Left kidney (tissue), 8 donors: ENCODE measurements at places on chromosomes 11 and 22. TPM values are rescaled to one million over a fixed set of nuclear protein-coding genes. Genes with fewer than 3 reads are reported as not detected.

The FIBIN gene
- 17.9 TPM for polyA plus RNA-seq

The APOL4 gene
- 10.9 TPM for polyA plus RNA-seq

The KDM4D gene
- polyA plus RNA-seq: 2.2 TPM

The CD3G gene
- polyA plus RNA-seq: 0.25 TPM

The MUC5AC gene
- 0.03 TPM for polyA plus RNA-seq

The RAB39A gene
- polyA plus RNA-seq: 1.2 TPM

The CALCA gene
- polyA plus RNA-seq: 12.3 TPM

The DDTL gene
- 11.6 TPM for polyA plus RNA-seq

The INPPL1 gene
- polyA plus RNA-seq: 178 TPM

The CTSC gene
- 223 TPM for polyA plus RNA-seq

The P2RY6 gene
- 0.85 TPM for polyA plus RNA-seq

The ANGPTL5 gene
- not detected for polyA plus RNA-seq

The USP47 gene
- 107 TPM for polyA plus RNA-seq

The CXCR5 gene
- polyA plus RNA-seq: not detected

The APBB1 gene
- polyA plus RNA-seq: 55.3 TPM

The SMPD1 gene
- polyA plus RNA-seq: 34.1 TPM

The ARHGAP32 gene
- 22.7 TPM for polyA plus RNA-seq

The PHOX2A gene
- polyA plus RNA-seq: not detected

The UPB1 gene
- 1.1 TPM for polyA plus RNA-seq

The PES1 gene
- 73.1 TPM for polyA plus RNA-seq

The CCDC73 gene
- polyA plus RNA-seq: 0.43 TPM

The OR51F2 gene
- not detected for polyA plus RNA-seq

The TPP1 gene
- 121 TPM for polyA plus RNA-seq

The AGBL2 gene
- 10.7 TPM for polyA plus RNA-seq

The OR52A1 gene
- polyA plus RNA-seq: 0.02 TPM

The SLC17A6 gene
- not detected for polyA plus RNA-seq

The ADM2 gene
- polyA plus RNA-seq: 4.8 TPM

The ACTN3 gene
- 1.1 TPM for polyA plus RNA-seq

The EFEMP2 gene
- polyA plus RNA-seq: 102 TPM

The TLCD5 gene
- polyA plus RNA-seq: 18.8 TPM

The ZNF280B gene
- polyA plus RNA-seq: 5.6 TPM

The ENTHD1 gene
- polyA plus RNA-seq: not detected

The RAG2 gene
- polyA plus RNA-seq: 0.52 TPM

The LRRC32 gene
- 48.8 TPM for polyA plus RNA-seq

The A4GALT gene
- polyA plus RNA-seq: 16.8 TPM
